ENCODE measurements at places on chromosomes 1 and 21.

GRCh38 chr1:223731133-223731770, 18.9 kb downstream of the CAPN2 start:
- peak; percentile 90 for DNase-seq

- peak; percentile 75 for DNase-seq
Measured at GRCh38 chr1:115807723-115808122, 33.2 kb downstream of the NHLH2 start.

DNA sequence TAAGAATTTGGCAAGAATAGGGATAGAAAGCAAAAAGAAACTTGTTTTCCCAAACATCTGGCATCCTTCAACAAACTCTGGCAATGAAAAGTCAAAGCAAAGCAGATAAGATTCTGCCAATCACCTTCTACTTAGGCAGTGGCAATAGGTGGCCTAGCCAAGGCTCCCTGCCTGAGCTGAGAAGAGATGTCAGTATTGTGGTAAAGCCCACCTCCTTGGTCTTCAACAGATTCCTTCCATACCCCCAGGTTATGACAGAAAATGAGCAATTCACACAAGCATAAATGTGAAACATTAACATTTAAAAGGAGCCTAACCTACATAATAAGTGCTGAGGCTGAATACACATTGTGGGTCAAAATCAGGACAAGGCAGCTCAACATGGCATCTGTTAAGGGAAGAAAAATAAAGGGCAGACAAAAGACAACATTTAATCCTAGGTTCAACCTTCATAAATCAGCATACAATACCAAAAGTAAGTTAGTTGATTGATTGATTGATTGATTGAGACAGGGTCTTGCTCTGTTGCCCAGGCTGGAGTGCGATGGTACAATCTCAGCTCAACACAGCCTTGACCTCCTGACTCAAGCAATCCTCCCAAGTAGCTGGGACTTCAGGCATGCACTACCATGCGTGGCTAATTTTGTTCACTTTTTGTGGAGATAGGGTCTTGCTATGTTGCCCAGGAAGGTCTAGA, 123.1 kb downstream of the AKT3 start:
- DNase-seq = no peak

- DNase-seq = peak; percentile 9
Measured at GRCh38 chr1:206066479-206067171, 13.7 kb downstream of the RHEX start.

DNA sequence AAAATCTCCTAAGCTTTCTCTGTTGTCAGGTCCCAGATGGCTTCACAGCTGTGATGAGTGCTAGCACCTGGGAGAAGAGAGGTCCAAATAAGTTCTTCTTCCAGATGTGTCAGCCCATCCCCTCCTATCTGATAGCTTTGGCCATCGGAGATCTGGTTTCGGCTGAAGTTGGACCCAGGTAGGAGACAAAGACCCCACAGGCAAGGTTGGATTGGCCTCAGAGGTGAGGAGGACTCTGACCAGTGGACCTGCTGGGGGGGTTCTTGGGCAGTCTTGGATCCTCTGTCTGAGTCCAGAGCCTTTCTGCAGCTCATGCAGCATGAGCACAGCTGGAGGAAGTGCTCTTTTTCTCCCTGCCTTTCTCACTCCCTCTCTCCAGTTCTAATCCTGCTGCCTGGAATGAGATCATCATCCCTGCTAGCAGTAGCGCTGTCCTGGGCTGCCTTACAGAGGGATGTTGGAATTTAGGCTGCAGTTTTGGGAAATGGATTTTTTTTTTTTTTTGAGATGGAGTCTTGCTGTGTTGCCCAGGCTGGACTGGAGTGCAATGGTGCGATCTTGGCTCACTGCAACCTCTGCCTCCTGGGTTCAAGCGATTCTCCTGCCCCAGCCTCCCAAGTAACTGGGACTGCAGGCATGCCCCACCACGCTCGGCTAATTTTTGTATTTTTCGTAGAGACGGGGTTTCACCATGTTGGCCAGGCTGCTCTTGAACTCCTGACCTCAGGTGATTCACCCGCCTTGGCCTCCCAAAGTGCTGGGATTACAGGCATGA, 7.1 kb downstream of the RNPEP start:
- DNase-seq = no peak

GRCh38 chr1:71836904-71837303, 445.4 kb downstream of the NEGR1 start:
- DNase-seq = no peak

DNA sequence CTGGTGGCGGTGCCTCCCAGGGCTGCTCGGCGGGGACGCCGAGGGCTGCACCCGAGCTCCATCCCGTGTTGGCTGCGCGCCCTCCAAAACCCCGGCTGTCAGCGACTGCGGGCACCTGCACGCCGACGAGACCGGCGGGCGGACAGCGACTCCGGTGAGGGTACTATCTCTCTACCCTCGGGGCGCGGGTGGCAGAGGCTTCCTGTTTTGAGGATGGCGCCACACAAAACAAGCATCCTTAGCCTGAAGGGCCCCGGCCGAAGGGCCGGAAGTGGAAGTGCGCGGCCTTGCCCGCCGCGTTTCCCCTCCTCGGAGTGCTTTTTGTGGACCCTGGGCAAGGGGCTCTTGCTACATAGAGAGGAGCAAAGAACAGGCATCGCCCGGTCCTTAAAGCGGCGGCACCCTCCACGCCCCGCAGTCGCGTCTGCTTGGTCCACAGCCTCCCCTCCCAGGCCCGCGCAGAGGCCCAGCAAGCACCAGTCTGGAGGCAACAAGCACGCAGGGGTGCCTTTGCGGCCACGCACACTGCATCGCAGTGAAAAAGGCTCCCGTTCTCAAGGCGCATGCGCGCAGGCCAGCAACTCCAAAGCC, 561 bp upstream of the COQ8A start:
- DNase-seq = peak; percentile 44
